BJ (cell line): ENCODE measurements at places on chromosomes 6 and 20. TPM values are rescaled to one million over a fixed set of nuclear protein-coding genes. Genes with fewer than 3 reads are reported as not detected.

HLA-DQB2 gene
- not detected in 2 replicates for polyA plus RNA-seq

LAMA4 gene
- 268 and 301 TPM in 2 replicates for polyA plus RNA-seq

GINS1 gene
- polyA plus RNA-seq: 2.7 and 4.7 TPM in 2 replicates

PXMP4 gene
- polyA plus RNA-seq: 7.8 and 11.2 TPM in 2 replicates

DNAJC5 gene
- polyA plus RNA-seq: 33.7 and 45.6 TPM in 2 replicates

HAO1 gene
- not detected in 2 replicates for polyA plus RNA-seq

TPD52L1 gene
- 155 and 163 TPM in 2 replicates for polyA plus RNA-seq

DNA sequence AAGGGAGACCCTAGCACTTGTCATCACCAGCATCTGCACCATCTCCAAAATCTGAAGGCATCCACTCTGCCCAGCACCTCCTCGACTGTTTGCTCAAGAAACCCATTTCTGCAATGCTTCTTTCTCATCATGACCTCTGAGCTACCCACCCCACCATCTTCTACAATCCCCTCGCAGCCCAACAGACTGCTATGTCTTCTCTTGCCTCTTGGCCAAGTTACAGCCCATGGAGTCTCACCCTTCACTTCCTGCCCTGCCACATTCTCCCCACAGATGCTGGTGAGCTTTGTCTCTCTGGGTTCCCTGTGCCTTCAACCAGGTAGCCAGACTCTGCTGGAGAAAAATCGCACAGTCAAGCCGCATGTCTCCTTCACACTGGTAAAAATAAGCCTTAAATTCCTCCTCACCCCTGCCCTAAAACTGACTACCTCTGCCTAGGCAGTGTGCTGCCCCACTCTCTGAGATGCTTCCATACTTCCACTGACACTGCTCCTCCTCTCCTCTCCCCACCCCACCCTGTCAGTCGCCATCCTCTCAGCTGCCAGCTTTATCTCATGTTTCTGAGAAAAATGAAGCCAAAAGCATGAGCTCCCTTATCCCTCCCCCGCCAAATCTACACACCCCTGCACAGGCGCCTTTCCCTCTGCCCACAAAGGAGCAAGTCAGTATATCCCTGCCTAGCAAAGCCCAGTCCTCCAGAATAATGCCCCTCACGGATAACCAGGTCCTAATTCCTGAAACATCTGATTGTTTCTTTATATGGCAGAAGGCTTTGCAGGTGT lies 2.3 kb upstream of the TXNDC5 start:
- DNase-seq: no peak

GRCh38 chr20:44217342-44218092 lies 6.9 kb upstream of the OSER1 start:
- no peak for DNase-seq

GRCh38 chr20:50983321-50983720 lies 24.7 kb downstream of the MOCS3 start:
- DNase-seq: no peak

- no peak for DNase-seq
These were observed 49.6 kb upstream of the PDE7B start for GRCh38 chr6:135801755-135802465.

DNA sequence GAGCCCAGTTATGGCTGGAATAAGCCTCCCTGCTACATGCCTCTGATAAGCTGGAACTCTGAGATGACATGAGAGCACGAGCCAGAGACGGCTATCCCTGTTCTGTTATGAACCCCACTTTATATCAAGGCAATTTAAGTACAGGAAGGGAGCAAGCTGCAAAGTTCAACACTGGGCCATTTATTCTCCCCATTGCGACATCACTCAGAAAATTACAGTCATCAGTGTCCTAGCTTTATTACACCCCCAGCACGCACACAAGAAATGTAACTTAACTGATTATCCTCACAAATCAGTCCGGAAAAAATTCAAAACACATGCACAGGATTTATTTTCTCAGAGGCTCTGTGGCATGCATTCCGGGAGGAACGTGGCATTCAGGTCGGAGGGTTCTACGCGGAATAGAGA lies 125.3 kb upstream of the SLC2A12 start:
- DNase-seq: peak; percentile 69

GRCh38 chr6:98981473-98981872 lies 33.7 kb upstream of the FBXL4 start:
- DNase-seq: no peak

DNA sequence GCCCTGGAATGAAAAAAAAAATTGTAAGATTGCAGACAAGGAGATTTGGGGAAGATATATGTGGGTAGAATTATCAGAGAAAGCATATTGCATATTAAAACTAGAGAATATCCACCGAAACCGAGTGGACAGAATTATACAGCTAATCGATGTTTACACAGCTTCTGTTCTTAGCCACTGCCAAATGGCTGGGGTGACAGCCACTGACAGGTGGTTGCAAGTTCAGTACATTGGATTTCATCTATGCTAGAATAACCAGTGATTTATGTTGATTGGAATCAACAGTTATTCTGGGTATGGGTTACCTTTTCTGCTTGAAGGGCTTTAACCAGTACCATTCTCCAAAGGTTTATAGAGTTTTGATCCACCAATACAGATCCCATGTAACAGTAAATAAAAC lies 48.4 kb upstream of the THEMIS start:
- no peak for DNase-seq

DNA sequence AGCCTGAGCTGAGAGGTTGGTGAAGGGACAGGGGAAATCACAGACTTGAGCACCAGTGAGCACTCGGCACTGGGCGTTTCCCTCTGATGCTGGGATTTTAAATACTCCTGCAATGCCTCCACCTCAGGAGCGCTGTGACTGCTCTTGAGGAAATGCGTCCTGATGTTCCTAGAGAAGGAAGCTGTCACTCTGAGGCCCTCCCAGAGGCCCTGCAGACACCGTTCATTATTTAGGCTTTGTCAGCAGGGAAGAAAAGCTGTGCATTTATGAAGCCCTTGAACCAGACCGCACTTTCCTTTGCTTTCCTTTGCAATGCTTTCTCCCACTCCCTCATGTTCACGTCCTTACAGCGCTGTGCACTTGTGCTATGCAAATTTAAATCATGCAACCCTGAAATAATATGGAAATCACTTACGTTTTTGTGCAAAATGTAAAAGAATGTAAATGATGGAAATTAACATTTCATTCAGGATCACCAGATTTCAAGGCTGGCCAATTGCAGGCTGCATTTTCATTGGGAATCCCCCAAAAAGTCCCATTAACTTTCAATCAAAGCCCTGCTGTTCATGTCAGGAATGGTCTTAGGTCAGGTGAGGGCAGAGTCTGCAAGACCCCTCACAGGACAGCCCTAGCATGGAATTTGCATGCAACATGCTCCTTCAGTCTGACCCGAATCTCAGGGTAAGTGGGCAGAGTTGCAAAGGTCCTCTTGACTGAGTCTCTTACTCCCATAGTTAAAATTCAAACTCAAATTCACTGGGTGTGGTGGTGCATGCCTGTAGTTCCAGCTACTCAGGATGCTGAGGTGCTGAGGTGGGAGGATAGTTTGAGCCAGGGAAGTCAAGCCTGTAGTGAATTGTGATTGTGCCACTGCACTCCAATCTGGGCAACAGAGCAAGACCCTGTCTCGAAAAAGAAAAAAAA lies 45.8 kb upstream of the SYNDIG1 start:
- DNase-seq: no peak

DNA sequence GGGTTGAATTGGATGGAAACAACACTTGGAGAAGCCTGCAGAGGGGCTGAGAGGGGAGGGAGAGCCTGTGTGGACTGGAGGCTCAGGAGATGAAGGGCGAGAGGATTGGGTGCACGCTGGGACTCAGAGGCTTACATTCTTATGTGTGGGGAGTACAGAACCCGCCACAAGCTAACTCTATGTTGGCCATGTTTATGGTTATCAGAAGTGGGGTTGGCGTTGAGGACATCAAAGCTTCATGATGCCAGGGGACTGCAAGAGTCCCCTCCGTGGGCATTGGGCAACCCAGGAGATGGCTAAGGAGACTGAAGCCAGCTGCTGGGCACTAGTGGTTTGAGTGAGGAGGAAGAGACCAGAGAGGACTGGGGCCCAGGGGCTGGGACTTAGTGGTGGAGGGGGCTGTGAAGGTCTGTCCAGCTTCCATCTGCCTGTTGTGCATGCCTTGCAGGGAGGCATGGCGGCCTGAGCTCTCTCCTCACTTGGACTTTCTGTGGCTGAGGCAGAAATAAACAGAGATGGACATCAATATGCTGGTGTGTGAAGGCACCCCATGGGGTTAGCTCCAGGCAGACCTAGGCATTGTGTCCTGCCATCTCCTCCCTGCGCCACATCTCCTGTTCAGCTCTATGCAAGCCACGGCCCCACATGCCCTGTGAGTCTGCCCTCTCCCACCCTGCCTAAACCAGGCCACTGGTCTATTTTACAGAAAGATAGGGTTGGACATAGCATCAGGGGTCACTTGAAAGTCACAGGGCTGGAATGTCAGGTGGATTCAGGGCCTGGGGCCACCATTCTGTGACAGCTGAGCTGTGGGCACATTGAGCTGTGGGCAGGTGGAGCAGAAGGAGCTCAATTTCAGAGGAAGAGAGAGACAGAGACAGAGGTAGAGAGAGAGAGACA lies 61.6 kb downstream of the PHACTR3 start:
- no peak for DNase-seq

- DNase-seq: no peak
These were observed 834.2 kb downstream of the KIF16B start for GRCh38 chr20:15739035-15739434.

DNA sequence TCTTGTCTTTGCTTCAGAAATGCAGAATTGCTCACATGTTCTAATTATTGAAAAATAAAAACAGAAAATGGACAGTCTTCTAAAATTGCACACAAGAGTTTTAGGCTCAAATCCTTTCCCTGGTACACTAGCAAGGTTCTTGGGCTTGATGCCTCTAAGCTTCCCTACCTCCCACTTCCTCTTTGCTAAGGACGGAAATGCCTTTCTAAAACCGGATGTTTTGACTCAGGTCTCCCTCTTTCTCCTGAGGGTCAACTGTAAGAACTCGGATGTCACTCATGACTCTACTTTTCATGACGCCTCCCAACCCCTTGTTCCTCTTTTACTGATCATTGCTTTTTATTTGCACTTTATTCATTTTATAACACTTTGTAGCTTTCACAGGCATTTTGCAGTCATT lies 613.5 kb downstream of the C6orf118 start:
- no peak for DNase-seq

- no peak for DNase-seq
These were observed 699 bp downstream of the PTPRT start for GRCh38 chr20:43188861-43189553.

- no peak for DNase-seq
These were observed 47.1 kb downstream of the DST start for GRCh38 chr6:56595490-56596122.

DNA sequence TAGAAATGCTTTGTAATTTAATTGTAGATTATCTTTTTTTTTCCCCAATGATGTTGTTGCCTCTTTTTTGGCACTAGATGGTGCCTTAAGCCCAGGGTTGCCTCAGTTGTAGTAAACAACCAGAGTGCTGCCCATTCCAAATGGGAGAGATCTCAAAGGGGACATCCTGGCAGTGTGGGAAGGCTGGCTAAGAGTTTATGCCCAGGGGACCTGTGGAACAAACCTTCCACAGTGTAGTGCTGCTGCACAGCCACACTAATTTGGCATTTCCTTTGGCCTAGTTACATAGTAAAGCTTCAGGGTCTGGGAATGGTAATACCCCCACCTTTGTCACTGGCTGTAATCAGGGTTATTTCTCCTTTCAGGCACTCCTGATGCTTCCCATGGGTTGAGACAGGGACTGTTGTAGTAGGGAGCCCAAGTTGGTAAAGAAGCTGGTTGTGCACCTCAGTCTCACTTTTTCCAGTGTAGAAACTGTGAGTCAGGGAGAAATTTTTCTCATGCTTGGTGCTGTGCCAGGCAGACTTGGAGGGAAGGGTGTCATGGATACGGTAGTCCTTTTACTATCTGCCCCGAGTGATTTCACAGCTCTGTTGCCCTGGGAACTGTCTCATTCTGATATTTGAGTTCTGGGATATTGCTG lies 177.8 kb upstream of the ECI2 start:
- DNase-seq: peak; percentile 85

- no peak for DNase-seq
These were observed 47.1 kb downstream of the MCUR1 start for GRCh38 chr6:13767121-13767808.

DNA sequence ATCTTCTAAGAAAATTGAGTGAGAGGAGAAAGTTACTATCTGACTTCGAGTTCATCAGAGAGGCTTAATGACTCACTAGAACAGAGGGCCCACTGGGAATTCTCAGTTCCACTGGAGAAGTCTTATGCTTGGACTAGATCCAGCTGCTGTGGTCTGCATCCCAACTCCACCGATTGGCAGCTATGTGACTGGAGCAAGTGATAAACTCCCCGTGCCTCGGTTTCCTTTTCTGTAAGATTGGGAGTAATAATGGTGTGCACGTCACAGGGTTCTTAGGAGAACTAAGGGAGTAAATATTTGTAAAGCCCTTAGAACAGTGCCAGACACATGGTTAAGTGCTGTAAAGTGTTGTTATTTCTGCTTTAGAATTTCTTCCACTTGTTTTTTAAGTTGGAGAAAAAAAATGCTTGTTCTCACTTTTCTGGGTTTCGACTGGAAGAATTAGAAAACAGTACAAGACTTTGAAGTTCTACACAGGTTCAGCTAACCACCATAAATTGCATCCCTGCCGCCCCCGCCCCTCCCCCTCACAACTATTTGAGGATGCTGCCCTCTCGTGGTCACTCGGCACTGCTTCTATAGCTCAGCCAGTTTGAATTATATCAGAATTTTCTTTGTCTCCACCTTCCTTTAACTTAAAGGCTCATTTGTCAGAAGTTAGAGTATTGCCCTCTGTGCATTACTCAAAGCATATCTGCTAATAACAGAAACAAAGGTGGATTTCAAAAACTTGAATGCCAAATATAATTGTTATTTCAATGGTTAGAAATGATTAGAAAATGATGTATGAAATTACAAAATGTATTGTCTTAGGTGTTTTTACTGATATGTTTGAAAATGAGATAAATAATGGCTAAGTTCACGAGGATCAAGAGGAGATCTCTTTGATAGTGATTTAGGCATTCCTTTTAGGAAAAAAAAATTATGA lies 95.0 kb upstream of the IFNGR1 start:
- DNase-seq: no peak

- DNase-seq: no peak
These were observed 95.5 kb downstream of the PRND start for GRCh38 chr20:4817230-4817671.

DNA sequence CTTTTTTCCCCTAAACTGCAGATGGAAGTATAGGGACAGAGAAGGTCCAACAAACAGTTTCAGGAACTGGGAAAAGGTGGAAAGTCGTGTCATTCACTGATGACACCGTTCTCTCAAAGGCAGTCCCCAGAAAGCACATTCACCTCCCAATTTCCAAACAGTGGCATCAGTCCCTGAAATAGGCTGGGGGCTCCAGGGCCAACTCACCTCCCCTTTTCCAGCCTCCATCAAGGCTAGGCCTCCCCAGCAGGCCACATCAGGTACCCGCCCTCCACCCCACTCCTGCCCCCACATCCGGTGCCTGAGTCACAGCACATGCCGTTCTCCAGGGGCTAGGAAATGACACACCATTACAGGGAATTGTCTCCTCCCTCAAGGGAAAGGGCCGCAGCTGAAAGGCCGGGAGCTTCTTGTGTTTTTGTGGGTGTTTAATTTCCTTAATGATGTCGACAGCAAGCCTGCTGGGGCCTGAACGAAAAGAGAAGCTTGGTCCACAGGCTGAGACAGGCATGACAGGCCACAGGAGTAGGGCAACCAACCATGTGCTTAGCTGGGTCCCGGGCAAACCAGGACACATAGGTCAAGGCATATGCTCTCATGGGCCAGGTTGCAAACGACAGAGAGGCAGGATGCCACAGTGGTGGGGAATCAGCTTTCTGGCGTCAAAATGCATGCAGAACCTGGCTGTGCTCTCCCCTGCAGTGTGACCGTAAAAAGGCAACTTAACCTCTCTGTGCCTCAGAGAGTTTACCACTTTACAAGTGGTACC lies 39.2 kb downstream of the ZMYND8 start:
- DNase-seq: peak; percentile 79
